ENCODE measurements at places on chromosomes 7 and 10.

DNA sequence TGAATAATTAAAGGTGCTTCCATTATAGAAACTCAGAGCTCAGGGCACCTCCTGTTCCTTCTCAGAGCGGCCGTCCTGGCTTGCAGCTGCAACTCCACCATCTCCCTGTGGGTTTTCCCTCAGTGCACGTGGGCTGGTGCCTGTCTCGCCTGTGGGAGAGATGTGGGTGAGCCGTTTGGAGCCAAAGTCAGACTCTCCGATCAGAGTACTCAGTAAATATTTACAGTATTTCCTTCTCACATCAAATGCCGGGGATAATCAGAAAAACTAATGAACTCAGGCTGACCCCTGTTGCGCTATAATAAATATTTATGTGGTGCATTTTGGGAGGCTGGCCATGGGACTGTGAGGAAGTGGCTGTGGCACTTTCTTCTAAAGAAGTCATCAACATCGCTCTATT, 155.8 kb upstream of the HABP2 start:
- DNase-seq = no peak

- peak; percentile 76 for DNase-seq
These were observed 64.4 kb downstream of the KCND2 start for GRCh38 chr7:120337308-120337907.

- peak; percentile 42 for DNase-seq
These were observed 296.9 kb upstream of the DGKB start for GRCh38 chr7:15199482-15199881.

DNA sequence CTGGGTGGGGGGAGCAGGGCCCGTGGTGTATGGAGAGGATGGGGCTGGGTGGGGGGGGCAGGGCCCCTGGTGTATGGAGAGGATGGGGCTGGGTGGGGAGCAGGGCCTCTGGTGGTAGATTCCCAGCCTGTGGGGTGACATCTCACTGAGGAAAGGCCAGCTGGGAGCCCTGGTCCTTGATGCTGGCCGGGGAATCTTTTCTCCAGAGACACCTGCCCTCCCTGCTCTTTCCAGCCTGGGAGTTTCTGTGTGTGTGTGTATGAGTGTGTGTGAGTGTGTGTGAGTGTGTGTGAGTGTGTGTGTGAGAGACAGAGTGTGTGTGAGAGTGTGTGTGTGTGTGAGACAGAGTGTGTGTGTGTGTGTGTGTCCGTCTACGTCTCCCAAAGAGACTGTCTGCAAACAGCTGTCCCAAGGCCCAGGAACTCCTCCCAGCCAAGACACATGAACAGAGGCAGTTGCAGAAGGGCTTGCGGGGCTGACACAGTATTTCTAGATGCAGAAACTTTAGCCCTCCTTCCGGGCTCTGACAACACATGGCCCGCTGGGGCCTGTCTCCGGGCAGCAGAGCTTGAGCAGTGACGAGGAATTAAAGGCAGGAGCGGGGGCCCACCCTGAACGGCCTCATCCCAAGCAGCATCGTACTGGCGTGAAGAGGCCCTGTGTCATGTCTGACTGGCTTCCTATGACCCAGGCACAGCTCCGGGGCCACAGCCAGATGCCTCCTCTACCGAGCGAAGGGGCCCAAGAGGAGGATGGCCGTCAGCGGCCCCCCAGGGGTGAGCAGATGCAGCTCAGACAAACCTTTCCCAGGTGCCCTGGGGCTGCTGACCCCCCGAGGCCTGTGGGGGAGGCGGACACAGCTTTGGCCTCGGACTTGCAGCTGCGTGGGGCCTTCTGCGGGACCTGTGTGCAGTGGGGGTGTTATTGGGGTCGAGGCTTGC, 24.3 kb downstream of the FAM20C start:
- no peak for DNase-seq

- no peak for DNase-seq
These were observed 20.3 kb downstream of the CHAT start for GRCh38 chr10:49634069-49634660.

DNA sequence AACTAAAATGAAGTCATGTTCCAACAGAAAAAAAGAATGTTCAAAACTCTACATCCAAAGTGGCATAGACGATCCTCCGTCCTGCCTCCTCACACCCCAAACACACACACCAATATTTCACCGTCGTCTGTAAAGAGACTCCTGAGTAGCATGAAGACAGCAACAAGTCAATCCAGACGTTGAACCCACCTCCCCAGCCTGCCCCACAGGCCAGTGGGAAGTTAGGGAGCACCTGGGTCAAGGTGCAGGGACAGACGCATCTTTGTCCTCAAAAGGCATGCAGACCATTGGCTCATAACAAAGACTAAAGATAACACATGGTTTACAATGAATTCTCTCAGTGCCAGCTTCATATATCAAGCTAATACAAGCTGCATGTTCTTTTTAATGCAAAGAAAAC, 396.5 kb downstream of the TCERG1L start:
- no peak for DNase-seq
